ENCODE measurements at places on chromosomes 13 and 19. TPM values are rescaled to one million over a fixed set of nuclear protein-coding genes. Genes with fewer than 3 reads are reported as not detected.
A peak's percentile ranks its signal among the peaks of the same experiment; 100 is the strongest.

Gene ZNF541
- polyA plus RNA-seq, result not detected

- no peak for DNase-seq
Measured at GRCh38 chr19:55913643-55914268, 18.4 kb downstream of the NLRP13 start.

- no peak for DNase-seq
Measured at GRCh38 chr13:34343413-34343940, 525.5 kb downstream of the RFC3 start.

- DNase-seq, result no peak
Measured at GRCh38 chr19:55686311-55687050, 11.5 kb downstream of the EPN1 start.

DNA sequence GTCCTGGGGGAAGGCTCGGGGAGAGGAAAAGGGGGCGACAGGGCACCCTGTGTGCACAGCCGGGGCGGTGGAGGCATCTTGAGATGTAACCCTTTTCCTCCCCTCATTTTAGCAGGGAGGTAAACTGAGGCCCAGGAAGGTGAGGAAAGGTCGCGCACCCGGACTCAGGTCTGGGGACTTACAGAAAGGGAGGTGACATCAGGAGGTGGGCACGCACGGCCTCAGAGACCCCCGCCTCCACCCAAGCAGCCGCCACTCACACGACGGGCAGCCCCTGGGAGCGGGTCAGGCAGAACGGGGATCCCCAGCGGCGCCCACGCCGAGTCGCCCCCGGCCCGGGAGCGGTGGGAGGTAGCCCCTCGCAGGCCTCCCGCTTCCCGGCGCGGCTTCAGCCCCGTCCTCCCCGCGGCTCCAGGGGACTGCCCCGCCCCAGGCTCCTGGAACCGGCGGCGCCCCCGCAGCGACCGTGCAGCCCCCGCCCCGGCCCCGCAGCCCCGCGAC, 477 bp downstream of the PIP5K1C start:
- DNase-seq, result no peak

DNA sequence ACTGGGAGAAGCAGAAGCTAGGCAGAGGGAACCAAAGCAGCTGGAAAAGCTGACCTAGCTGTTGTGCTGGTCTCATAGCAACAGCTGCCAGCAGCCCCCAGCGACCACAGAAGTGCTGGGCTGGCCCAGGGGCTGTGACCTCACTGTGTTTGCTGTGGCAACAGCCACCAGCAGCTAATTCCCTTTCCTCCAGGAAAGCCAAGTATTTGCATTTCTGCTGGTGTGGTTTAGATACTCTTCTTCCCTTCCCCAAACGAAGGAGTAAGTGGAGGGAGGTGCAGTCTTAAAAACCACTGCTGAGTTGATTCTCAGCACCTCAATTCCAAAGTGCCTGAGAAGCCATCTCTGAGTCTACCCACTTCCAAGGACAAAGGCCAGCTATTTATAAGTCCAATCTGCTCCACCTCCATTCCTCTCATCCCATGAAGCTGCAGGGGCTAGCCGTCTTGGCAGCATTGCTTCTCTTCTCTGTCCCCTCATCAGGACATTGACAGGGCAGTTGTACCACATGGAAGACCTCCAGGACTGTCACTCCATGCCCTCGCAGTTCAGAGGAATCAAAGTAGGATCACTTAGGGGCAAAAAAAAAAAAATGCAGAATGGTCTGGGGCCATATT, 11.5 kb upstream of the CCDC97 start:
- DNase-seq, result peak; percentile 48

GRCh38 chr13:44908266-44908665, 81.0 kb downstream of the NUFIP1 start:
- no peak for DNase-seq
